ENCODE measurements at places on chromosomes 3 and 15.

DNA sequence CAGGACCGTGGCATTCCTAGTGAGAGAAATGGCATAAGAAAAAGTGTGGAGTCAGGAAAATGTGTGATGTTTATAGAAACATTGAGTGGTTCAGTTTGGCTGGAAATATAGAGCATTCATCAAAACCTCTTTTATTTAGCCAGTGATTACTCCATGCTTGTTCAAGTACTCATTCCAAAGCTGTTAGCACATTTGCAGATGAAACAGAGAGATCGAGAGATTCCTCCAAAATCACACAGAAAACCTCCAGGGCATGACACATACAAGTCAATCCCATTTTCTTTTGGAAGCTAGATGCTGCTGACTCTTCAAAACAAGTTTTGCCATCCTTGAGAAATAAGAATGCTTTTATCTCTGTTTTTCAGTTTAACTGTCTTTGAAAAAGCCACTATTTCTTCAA, 11.5 kb upstream of the MB21D2 start:
- ATAC-seq, result no peak

DNA sequence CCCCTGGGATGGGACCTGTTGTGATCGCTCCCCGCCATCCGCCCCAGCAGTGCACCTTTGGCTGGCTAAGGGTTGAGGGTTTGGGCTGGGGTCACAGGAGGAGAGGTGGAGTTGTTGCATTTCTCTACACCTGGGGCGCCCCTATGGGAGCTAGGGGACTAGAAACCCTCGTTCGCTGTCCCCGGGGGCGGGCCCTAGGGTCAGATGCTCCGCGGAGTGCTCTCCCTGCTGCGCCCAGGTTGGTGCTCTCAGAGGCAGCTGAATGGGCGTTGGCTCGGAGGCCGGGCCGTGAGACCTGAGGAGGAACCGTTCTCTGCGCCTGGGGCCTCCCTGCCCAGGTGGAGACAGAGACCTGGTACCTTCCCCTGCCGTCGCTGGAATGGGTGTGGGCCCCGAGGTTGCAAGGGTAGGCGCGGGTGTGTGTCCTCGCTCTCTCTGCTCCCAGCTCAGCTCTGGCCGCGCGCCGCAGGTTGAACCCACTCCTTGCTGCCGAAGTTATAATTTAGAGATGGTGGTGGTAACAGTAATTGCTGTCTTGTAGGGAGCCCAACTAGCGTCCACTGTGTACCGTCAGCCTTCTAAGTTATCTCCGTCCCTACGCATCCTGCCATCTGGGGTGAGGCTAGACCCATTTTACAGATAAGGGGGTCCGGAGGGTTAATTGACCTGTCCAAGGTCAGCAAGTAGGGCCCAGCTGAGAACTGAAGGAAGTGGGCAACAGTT, 965 bp downstream of the FLNB start:
- peak; percentile 28 for ATAC-seq

GRCh38 chr15:46322753-46323152, 687.9 kb downstream of the SQOR start:
- no peak for ATAC-seq

DNA sequence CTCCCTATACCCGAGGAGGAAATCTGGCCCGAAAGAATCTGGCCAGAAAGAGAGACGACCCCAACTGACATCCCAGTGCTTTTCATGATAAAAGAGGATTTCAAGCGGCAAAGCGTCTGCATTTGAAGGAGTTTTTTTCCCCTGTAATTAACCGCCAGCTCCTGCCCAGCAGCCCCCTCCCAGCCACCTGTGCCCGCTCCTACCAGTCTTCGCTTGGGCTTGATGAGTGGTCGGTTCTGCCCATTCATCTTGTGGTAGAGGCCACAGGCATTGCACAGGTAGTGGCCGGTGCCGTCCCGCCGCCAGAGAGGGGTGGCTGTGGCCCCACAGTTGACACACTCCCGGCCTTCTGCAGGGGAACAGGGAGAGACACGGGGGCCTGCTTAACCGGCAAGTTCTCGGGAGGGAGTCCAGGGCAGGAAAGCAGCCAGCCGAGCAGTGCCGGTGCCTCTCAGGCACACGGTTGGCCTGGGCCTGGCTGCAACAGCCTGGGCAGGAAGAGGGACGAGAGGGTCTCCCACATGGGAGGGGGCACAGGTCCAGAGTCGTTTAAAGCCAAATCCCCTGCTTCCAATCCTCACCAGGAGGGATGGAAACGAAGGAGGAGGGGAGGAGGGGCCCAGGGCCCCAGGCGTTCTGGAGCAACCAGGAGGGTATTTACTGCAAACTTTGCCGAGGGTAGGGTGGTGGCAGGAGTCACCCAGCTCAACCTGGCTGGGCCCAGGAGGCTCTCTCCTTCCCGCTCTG, 9.2 kb downstream of the GATA2 start:
- ATAC-seq, result no peak

GRCh38 chr3:45011756-45012508, 14.2 kb upstream of the CLEC3B start:
- ATAC-seq, result peak; percentile 70

- ATAC-seq, result no peak
Observed at GRCh38 chr15:70418943-70419342, 321.2 kb upstream of the TLE3 start.

DNA sequence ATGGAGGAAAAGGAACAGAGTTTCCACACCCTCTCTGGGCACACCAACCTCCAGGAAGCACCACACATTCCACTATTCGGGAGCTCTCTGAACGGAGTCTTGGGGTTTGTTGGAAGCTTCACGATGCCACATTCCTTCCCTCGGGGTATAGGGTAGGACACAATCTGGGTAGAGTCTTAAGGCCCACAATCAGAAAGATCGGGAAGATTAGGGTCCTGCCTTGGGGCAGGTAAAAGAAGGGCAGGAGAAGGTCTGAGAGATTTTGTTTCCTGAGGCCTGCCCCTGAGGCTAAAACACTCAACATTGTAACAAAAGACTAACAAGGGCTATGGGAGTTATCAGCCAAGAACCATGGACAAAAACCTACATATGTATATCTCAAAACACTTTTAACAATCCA, 89.2 kb upstream of the RAP2B start:
- no peak for ATAC-seq

GRCh38 chr15:74262151-74262550, 26.0 kb downstream of the CCDC33 start:
- ATAC-seq, result no peak
